ENCODE measurements at places on chromosomes 1 and 21.

- DNase-seq: no peak
Measured at GRCh38 chr1:114114185-114115094, 39.2 kb downstream of the SYT6 start.

GRCh38 chr1:154445040-154445472 is 39.9 kb downstream of the IL6R start:
- peak; percentile 12 for DNase-seq

GRCh38 chr1:95287081-95287480 is 53.1 kb downstream of the RWDD3 start:
- DNase-seq: peak; percentile 55

- DNase-seq: no peak
Measured at GRCh38 chr1:28509705-28510272, 3.9 kb downstream of the RCC1 start.

DNA sequence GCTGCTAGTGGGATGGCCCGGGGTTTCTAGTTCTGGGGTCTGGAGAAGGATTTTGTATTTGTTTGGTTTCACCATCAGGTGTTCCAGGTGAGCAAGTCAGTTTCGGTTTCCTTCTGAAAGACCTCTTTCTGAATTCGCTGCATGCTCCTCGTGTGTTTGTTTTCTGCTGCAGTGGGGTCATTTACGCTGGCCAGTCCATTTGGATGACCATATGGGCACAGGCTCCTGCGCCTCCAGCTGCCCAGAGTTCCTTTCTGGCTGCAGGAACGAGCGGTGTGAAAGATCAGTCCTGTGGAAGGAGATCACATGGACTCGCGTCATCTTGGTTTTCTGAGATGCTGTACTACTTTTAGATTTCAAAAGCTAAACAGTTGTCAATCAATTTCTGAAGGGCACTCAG is 83.7 kb upstream of the GCLM start:
- no peak for DNase-seq

DNA sequence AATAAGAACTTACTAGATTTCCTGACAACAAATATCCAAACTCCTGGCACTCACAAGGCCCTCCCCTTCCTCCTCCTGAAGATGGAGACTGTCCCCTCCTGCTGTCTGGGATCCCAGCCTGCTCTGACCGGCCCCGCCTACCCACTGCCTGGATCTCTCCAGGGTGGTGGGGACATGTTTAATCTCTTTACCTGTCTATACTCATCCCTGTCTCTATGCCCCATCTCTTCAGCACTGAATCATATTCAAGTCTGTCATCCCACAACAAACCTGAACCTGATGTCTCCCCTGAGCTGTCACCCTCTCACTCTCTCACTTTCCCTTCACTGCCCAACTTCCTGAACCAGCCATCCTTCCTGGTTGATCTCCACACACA is 22.1 kb downstream of the MATN1 start:
- DNase-seq: no peak

DNA sequence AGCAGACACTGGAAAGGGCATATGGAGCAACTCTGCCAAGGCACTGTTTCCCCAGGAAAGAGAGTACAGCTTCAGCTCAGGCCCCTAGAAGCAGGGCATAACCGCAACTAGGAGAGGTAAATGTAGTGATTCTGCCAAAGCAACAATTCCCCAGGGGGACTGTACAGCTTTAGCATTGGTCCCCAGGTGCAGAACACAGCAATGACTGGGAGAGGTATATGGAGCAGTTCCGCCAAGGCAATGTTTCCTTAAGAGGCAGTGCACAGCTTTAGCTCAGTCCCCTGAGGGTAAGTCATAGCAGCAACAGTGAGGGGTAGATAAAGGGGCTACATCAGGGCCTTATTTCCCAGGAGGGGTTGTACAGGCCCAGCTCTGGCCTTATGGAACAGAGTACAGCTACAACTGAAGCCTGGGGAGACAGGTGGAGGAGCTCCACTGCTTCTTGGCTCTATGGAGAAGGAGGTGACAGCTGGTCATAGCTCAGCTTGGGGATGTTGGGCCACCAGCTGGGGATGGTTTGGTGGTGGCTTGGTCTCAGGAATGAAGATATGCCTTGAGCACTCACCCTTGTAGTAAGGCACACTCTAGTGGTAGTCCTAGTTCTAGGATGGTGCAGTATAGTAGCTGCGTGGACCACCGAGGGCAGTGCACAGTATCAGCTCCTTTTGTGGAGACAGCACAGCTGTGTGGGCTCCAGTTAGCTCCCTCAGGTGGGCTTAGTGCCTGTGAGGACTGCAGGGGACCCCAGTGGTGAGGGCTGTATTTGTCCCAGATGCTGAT is 582.7 kb downstream of the PTPRC start:
- DNase-seq: no peak

Measured in NCI-H446 (cell line).